Neuronal stem cell (in vitro differentiated cells): ENCODE measurements at places on chromosomes 12 and 14.

DNA sequence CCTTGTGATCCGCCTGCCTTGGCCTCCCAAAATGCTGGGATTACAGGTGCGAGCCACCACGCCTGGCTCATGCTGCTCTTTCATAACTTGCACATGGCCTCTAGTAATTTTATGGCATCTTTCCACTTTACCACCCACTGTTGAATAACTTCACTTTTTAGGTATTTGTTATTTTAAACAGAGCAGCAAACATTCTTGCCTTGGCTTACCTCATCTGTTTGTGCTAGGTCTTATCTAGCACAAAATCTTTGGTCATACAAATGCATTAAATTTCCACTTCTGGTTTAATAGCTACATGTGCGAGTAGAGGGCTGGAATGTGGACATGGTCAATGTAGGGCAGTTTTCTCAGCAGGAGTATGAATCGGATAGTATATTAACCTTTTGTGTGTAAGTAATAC lies 38.8 kb upstream of the ATF7IP start:
- DNase-seq: no peak

DNA sequence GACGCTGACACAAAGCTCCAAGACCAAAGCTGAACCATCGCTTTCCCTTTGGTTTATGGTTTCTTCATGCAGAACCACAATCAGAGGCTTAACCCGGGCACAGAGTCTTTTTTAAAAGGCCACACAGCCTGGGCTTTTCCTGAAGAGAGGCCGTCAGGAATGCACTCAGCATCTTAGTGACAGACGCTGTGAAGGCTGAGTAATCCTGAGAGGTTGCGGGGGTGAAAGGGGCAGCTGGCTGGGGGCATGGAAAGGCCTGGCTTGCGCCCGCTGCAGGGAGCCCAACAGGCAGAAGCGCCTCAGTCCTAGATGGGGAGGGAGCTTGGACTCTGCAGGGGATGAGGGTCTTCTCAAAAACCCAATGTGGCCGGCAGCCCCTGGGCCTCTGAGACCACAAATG lies 13.6 kb downstream of the CTDSP2 start:
- DNase-seq: no peak

- no peak for DNase-seq
Measured at GRCh38 chr14:70029296-70030132, 150.3 kb downstream of the SMOC1 start.

DNA sequence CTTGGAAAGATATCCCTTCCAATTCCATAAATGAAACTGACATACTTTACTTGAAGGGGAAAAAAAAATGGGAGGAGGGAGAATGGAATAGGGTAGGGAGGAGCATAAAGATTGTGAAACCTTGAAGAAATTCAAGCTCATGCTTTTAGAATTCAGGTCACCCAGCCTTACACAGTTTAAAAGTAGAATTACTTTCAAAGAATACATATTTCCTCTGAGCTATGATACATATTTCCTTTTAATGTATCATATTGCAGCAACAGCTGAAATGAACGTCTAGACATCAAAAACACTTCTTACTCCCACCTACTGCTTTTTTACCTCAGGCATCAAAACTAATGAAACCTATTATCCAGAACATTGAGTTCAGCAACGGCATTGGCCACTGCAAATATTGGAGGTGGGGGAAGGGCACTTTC lies 156.0 kb downstream of the MED13L start:
- DNase-seq: no peak

DNA sequence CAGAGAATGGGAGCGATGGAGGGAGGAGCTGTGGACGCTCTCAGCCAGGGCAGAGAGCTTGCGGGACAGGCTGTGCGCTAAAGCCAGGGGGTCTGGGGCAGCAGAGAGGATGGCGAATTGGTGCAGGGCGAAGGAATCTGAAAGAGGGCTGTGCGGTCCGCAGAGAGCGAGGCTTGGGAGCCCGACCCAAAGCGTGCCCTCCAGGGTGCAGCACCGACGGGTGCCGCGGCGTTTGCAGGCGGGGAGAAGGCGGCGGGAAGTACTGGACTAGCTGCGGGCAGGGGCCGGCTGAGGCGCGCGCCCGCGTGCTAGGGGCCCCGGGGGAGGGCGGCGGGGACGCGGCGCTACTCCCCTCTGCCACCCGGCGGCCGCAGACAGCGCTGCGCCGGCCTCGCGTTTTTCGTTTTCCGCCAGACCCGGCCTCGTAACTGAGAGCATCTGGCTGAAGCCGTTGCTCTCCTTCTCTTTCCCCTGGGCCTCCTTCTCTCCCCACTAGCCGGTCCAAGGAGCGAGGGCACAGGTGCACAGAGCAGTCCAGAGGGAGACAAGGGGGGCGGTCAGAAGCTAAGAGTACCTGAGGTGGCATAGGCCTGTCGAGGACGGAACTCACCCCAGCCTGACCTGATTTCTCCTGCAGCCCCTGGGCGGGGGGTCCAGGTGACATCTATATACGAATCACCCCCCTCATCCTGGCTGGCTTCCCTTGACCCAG lies 24.9 kb downstream of the SLC6A12 start:
- DNase-seq: peak; percentile 54

- no peak for DNase-seq
Measured at GRCh38 chr12:106145539-106146447, 7.0 kb upstream of the NUAK1 start.

DNA sequence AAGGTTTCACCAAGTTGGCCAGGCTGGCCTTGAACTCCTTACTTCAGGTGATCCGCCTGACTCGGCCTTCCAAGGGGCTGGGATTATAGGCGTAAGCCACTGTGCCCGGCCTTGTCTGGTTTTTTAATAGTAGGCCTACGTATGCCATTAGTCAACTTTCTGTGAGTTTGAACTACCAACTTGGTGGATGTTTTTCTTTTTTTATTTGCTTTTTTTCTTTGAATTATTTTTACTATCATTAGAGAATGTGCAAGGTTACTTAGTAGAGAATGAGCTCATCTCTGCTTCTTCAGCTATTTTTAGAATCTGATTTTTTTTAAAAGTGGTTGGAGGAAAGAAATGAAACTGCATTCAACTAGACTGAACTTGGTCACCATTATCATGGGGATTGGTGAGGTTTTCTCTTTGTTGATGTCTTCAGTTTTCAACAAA lies 51.4 kb downstream of the HMGA2 start:
- DNase-seq: no peak

DNA sequence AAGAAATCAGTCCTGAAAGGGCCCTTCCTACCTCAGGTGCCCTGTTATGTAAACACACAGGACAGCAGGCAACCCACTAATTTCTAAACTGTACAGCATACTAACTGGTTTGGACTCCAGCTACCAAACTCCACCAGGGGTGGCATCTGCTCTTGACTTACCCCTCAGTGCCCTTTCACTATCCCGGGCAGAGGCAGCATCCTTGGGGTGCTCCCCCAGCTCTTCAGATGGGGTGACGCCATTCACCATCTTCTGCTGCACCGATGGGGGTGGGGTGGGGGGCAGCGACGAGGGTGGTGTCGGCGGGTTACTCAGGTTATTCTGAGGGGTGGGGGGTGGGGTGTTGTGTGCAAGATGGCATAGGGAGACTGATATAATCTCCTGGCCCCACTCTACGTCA lies 11.5 kb upstream of the PRKAG1 start:
- no peak for DNase-seq

- DNase-seq: no peak
Measured at GRCh38 chr12:1797991-1798640, 22.2 kb upstream of the LRTM2 start.

GRCh38 chr12:89663577-89664357 lies 44.9 kb downstream of the ATP2B1 start:
- no peak for DNase-seq

- DNase-seq: no peak
Measured at GRCh38 chr12:92436856-92437255, 265.9 kb upstream of the PLEKHG7 start.

DNA sequence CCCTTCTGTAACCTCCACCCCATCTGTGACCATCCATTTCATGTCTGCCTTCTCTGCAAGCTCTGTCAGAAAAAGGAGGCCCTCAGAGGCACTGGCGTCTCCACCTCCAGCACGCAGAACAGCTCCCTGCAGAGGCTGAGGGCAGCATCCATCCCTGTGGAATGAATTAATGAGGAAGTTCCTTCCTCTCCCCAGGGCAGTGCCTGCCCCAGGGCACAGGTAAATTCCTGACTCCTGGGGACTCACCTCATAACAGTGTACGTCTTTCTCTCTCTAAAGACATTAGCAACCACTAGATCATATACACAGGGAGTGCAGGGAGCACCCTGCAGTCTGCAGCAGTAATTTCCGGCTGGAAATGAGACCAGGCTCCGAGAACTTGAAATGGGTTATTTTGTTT lies 155.0 kb upstream of the TMEM132C start:
- no peak for DNase-seq

- DNase-seq: no peak
Measured at GRCh38 chr12:110314308-110314707, 33.3 kb downstream of the ATP2A2 start.

- no peak for DNase-seq
Measured at GRCh38 chr14:103436533-103436932, 51.3 kb downstream of the MARK3 start.

GRCh38 chr14:75934998-75935628 lies 46.7 kb downstream of the TGFB3 start:
- no peak for DNase-seq

GRCh38 chr12:109988274-109988673 lies 7.9 kb downstream of the GIT2 start:
- no peak for DNase-seq
